ENCODE measurements at places on chromosomes 16 and 17.

DNA sequence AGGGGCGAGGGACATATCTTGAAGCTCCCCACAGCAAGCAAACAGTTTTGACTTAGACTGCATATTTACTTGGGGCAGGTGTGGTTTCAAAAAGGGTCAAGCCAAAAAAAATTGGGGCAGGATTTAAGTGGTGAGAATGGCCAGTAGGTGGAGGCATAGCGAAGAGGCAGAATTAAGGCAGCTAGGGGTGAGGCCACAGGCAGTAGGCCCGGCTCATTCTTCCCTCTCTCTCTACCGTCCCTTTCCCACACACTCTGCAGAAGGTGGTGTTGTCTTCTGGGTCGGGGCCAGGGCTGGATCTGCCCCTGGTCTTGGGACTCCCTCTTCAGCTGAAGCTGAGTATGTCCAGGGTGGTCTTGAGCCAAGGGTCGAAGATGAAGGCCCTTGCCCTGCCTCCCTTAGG is 2.6 kb downstream of the SHBG start:
- DNase-seq, result peak; percentile 50

DNA sequence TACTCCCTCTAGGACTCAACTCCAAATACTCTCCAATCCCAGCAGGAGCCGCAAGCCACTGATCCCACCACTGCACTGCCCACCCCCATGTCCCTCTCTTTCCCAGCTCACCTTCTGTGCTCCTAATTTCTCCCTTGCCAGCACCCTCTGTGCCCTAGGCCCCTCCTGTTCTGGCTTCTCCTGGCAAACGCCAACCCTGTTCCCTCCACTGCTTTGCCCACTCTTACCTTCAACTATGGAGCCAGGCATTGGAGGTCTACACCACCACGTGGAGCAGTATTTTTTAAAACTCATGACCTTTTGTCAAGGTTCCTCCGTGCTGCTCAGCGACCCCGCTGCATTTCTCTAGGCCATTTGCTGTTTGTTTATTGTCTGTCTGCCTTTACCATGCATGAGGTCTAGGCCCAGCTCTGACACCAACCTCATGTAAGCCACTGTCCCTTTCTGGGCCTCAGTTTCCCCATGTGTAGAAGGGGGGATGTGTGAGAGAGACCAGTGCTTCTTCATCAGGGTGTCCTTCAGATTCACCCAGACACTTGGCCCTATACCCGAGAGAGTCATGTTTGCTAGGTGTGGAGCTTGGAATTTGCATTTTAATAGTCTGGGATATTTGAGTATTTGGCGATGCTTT is 4.6 kb downstream of the CCDC102A start:
- DNase-seq, result peak; percentile 28

GRCh38 chr17:79825580-79825921 is 13.7 kb downstream of the CBX4 start:
- no peak for DNase-seq

GRCh38 chr17:56641894-56642293 is 48.4 kb downstream of the NOG start:
- no peak for DNase-seq

DNA sequence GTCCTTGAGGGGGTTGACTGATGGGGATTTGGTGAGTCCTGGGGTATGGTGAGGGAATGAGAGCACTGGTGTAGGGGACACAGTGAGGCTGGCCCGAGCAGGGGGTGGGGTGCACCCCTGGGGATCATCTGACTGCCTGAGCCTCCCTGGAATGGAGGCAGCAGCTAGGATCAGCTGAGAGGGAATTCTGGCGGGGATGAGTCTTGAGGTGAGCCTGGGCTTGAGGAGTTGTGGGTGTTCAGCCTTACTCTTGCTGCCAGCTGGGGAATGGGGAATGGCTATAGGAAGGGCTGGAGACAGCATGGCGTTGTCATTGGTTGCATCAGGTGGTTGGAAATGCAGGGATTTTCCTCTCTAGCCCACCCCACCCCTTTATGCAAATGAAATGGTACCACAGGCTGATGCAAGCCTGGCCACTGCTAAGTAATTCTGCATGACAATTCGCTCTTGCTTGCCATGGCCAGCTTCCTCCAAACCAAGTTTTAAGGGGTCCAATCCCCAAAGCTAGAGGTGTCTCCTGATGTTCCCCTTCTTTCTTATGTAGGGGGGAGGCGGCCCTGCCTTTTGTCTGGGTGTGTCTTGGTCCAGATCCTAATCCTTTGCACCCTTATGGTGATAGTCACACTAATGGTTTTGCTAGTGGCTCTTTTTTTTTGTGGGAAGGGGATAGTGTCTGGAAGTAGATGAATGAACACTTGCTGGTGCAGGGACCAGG is 7.5 kb downstream of the NFE2L1 start:
- DNase-seq, result no peak

DNA sequence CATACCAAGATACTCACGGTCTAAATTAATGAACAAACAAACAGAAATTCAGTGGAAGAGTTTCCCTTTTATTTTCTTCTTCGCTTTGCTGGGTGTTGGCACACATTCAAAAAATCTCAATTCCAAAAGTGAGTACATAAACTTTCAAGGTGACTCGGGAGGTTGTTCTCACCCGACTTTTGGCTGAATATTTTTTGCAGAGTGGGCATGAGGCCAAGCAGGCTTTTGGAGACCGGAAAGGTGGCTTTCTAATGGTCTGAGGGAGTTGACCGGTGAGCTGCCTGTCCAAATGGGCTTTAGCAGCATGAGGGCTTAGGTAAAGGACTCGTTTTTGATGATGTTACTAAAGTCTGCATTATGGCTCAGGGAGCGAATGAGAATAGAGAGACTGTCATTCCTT is 318.7 kb downstream of the CPPED1 start:
- no peak for DNase-seq

DNA sequence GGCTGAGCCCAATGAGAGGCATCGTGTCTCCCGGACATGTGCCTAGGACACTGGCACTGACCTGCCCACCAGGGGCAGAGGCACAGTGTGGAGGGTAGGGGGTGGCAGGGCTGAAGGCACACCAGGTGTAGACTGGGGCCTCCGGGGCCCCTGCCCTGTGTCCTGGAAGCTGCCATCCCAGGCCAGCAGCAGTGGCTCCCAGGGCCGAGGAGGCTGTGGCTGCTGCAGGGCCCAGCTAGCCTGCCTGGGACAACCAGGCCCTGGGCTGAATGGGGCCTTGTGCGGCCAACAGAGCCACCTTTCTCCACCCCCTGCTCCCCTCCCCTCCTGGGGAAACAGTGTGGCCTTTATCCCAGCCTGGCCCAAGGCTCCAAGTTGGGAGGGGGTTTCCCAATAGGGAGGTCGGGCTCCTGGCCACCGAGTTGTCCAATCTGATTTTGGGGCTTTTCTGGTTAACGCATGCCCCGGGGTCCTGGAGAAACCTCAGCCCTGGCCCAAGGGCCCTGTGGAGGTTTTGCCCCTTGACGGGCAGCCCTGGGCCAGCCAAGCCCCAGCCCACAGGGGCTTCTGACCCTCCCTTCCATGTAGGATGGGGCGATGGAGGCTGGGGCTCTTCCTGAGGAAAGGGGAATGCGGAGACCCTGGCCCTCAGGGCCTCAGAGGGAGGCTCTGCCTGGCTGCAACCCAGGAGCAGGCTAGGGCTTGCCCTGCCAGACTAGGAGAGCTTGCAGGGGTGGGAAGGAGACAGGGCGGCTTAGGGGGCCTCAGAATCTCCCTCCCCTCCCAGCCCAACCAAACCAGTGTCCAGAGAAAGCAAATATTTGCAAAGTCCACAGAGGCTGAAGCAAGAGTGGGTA is 4.2 kb downstream of the MTSS2 start:
- peak; percentile 52 for DNase-seq

DNA sequence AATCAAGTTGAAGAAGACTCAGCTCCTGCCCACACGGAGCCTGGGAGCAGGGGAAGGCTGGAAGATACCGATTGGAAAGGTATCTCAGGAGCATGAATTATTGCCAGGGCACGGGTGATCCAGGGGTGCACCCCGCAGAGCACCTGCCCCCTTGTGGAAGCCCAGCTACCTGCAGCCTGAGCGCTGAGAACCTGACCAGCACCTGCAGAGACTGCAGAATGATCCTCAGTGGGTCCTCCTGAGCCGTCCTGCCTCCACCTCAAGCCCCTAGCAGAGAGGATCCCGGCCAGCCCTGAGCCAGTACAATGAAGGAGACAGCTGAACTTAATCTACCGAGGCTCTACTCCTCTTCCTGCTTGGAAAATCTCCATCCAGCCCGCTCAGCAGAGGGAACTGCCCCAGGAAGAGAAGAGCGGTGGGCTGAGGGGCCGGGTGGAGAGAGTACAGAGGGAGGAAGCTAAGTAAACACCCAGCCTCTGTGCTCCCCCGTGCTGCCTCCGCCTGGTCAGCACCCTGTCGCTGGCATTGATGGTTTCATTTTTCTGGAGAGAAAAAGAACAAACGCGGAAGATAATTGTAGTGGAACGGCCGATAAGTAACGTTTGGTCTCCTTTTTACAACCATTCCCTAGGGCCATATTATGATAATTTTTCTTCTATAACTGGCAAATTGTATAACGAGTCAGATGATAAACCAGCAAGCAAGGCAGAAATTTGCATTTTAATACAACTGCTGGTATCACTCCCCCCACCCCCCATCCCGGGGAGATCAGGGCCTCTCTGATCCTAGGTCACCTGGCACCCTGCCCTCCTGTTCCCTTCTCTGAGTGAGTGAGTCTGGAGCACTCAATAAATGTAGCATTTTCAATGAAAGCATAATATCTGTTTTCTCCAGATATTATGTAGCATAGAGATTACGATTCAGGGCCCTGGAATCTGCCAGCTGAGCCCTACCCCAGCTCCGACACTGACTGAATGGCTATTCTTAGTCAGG is 204.5 kb upstream of the RPL38 start:
- peak; percentile 65 for DNase-seq

DNA sequence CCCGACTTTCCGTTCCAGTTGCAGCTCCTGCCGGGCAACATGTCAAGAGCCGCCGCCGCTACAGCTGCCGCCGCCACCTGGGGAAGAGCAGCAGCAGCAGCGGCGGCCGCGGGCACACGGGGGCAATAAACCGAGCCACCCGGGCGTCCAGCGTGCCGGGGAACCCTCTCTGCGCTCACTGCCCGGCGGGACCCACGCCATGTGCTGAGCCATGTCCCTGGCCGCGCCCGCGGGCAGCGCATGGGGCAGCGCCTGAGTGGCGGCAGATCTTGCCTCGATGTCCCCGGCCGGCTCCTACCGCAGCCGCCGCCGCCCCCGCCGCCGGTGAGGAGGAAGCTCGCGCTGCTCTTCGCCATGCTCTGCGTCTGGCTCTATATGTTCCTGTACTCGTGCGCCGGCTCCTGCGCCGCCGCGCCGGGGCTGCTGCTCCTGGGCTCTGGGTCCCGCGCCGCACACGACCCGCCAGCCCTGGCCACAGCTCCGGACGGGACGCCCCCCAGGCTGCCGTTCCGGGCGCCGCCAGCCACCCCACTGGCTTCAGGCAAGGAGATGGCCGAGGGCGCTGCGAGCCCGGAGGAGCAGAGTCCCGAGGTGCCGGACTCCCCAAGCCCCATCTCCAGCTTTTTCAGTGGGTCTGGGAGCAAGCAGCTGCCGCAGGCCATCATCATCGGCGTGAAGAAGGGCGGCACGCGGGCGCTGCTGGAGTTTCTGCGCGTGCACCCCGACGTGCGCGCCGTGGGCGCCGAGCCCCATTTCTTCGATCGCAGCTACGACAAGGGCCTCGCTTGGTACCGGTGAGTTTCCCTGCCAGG is 604 bp downstream of the HS3ST3B1 start:
- no peak for DNase-seq

DNA sequence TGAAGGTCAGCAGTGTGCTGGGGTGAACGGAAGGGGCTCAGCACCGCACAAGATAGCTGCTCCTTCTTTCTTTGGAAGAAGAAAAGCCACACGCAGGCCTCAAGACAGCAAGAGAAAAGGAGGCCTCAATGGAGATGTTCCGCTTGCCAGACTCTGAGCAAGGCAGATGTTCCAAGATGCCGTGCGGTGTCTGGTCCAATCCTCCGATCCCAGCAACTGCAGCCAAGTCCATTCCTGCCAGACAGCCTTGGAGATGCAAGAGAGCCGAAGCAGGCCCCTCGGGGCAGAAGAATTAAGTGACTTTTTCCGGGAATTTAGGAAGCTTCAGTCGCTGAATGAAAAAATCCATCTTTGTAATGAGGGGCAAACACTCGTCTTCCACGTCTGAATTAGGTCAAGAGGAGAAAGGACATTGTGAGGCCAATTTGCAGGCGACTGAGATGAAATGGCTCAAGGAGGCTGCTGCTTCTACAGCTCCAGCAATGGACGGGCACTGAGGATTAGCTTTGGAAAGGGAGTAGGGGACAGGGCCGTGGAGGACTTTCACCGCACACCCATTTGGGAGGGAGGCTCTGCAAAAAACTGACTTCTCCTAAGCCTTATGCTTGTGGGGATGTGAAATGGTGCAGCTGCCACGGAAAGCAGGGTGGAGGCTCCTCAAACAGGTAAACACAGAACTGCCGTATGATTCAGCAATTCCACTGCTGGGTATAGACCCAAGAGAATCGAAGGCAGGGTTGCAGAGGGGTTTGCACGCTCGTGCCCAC is 44.7 kb downstream of the RPH3AL start:
- DNase-seq, result no peak

DNA sequence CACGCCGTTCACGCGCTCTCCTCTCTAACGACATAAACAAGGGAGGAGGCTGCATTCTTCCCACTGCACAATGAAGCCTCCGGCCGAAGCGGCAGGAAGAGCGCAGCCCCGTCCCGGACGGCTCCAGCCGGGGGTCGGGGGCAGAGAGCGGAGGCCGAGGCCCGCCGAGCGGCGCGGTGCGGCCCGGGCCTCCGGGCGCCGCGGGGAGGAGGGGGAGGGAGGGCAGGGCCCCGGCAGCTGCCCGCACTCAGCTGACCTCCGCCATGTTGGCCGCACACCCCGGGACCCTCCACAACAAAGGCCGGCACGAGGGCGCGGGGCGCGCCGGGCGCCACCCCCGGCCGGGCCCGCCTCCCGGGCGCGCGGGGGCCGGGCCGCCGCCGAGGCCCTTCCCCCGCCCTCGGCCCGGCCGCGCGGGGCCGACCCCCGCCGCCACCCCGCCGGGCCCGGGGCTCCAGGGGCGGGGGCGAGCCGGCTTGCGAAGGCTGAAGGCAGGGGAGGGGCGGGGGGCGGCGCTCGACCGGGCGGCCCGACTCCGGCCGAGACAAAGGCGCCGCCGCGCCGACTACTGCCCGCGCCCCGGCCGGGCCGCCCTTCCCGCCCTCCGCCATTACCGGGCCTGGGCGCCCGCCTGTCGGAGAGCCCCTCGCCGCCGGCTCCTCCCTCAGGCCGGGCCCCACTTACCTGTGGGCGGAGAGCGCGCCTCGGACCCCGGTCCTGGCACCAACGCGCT is 527 bp downstream of the SIAH1 start:
- DNase-seq, result peak; percentile 60

DNA sequence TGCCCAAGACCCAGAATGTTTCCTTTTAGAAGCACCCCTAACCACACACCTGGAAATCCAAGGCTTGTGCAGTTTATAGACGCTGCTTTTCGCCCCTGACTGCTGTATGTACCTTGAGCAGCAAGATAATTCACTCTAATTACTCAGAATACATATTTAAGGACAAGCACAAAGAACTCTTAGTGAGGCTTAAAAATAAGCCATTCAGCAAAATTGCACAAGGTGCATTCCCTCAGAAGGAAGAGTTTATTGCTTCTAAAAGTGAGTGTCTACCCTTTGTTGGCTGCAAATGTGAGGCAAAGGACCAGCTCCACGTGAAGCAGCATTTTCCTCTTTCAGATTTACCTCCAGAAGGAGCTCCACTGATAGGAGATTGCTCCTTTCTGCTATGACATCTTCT is 208.4 kb downstream of the RBFOX1 start:
- no peak for DNase-seq
